ENCODE measurements at places on chromosomes 7 and 10. TPM values are rescaled to one million over a fixed set of nuclear protein-coding genes. Genes with fewer than 3 reads are reported as not detected.

The OR13A1 gene
- 0.15 TPM for total RNA-seq

The CPA4 gene
- 2.0 TPM for total RNA-seq

The LIPK gene
- total RNA-seq, result 3.2 TPM

The AEBP1 gene
- 145 TPM for total RNA-seq

The NHLRC2 gene
- 36.4 TPM for total RNA-seq

The PON3 gene
- 5.9 TPM for total RNA-seq

The FRAT1 gene
- 11.6 TPM for total RNA-seq

The ACTL6B gene
- not detected for total RNA-seq

The TCAF2 gene
- 2.2 TPM for total RNA-seq

The TBRG4 gene
- 63.8 TPM for total RNA-seq

DNA sequence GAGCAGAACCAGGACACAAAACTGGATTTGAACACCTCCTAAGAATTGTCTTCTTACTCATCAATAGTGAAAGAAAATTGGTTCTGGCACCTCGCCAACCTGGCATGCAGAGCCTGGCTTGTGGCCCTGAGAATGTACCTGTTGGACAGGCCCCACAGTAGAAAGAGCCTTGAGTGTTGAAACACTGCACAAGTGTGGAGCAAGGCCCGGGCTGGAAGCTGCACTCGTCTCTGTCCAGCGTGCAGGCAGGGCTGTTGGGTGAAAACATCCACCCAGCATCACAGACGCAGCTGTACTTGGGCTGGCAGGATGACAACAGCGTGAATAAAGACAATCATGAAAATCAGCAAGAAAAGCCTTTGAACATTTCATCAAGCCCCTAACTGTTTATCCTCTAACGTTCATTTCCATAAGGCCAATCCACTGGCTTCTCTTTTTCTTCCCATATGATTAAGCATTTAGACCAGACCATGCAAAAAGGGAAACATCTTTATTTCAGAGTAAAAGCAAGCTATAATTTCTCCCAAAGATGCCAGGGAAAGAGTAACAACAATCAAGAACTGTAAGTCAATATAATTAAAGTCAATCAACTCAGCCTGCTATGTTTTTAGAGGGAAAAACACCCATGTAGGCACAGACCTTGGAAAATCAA, 15.6 kb downstream of the CUBN start:
- H3K4me1 ChIP-seq, result no peaks in the 10 kb centered on the region
- no peak overlapping the region for H3K4me3 ChIP-seq
- H3K27ac ChIP-seq, result no peak overlapping the region
- H3K27me3 ChIP-seq, result no peaks in the 10 kb centered on the region
- no peak for DNase-seq

DNA sequence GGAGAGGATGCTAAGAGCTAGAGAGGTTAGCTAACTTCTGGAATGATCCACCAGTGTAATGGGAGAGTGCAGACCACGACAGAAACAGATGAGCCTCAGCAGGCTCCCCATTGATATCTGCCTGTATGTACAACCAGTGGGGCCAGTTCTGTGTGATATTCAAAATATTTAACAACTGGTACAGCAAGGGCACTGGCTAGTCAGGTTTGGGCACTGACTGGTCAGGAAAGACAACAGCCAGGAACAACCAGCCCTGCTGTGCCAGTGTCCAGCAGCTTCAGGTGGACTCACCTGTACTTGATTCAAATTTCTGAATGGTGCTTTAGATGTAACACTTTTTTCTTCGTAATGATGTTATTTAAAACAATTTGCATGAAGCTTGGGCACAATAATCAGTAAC, 5.9 kb upstream of the TRIL start:
- H3K4me1 ChIP-seq, result peaks cover 5% of the 10 kb centered on the region
- H3K27me3 ChIP-seq, result no peaks in the 10 kb centered on the region
- H3K4me3 ChIP-seq, result no peak overlapping the region
- H3K36me3 ChIP-seq, result no peaks in the 10 kb centered on the region

DNA sequence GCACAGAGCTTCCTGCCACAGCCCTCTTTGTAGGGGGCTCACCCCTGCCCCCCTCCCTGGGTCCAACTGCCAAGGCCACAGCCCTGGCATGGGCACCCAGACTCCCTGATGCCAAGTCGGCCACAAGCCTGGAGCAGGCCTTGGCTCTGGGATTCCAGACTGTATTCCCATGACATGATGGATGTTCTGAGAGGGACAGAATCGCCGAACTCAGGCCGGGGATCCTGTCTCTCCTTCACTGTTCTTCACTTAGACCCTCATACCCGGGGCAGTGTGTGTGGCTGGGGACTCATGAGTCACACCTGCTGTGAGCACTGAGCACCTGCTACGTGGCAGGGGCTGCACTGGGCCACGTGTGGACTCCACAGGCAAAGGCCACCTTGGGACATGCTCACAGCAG, 7.9 kb downstream of the CALML5 start:
- H3K36me3 ChIP-seq, result no peaks in the 10 kb centered on the region
- no peaks in the 10 kb centered on the region for H3K4me1 ChIP-seq
- no peaks in the 10 kb centered on the region for H3K27me3 ChIP-seq
- no peak overlapping the region for H3K4me3 ChIP-seq

GRCh38 chr10:13792006-13792405, 205.2 kb downstream of the PRPF18 start:
- no peaks in the 10 kb centered on the region for H3K4me1 ChIP-seq
- DNase-seq, result no peak
- H3K4me3 ChIP-seq, result no peak overlapping the region
- H3K36me3 ChIP-seq, result no peaks in the 10 kb centered on the region

- DNase-seq, result no peak
- H3K27ac ChIP-seq, result no peak overlapping the region
These were observed 82.5 kb downstream of the ZNF467 start for GRCh38 chr7:149690688-149691446.

- no peak overlapping the region for H3K27ac ChIP-seq
- H3K4me1 ChIP-seq, result no peaks in the 10 kb centered on the region
- H3K4me3 ChIP-seq, result no peak overlapping the region
- no peaks in the 10 kb centered on the region for H3K36me3 ChIP-seq
- no peak for DNase-seq
These were observed 78.6 kb upstream of the GLI3 start for GRCh38 chr7:42315631-42316030.

GRCh38 chr7:77537778-77538280, 734 bp downstream of the PTPN12 start:
- H3K36me3 ChIP-seq, result no peaks in the 10 kb centered on the region
- DNase-seq, result no peak
- H3K27me3 ChIP-seq, result no peaks in the 10 kb centered on the region
- peak overlapping the region; percentile 99 for H3K27ac ChIP-seq
- H3K4me3 ChIP-seq, result peak overlapping the region; percentile 92
- peaks cover 14% of the 10 kb centered on the region for H3K4me1 ChIP-seq

GRCh38 chr10:103498936-103499638, 5.6 kb downstream of the NEURL1 start:
- H3K27me3 ChIP-seq, result peaks cover 14% of the 10 kb centered on the region
- H3K4me3 ChIP-seq, result no peak overlapping the region
- no peaks in the 10 kb centered on the region for H3K4me1 ChIP-seq
- no peak overlapping the region for H3K27ac ChIP-seq

GRCh38 chr10:130430852-130431704, 294.9 kb downstream of the GLRX3 start:
- H3K4me1 ChIP-seq, result no peaks in the 10 kb centered on the region
- no peak overlapping the region for H3K27ac ChIP-seq
- no peak for DNase-seq
- H3K36me3 ChIP-seq, result no peaks in the 10 kb centered on the region

- H3K36me3 ChIP-seq, result no peaks in the 10 kb centered on the region
- H3K27me3 ChIP-seq, result no peaks in the 10 kb centered on the region
- no peak overlapping the region for H3K27ac ChIP-seq
- H3K4me3 ChIP-seq, result no peak overlapping the region
These were observed 304.5 kb downstream of the MDFIC start for GRCh38 chr7:115226410-115226809.

DNA sequence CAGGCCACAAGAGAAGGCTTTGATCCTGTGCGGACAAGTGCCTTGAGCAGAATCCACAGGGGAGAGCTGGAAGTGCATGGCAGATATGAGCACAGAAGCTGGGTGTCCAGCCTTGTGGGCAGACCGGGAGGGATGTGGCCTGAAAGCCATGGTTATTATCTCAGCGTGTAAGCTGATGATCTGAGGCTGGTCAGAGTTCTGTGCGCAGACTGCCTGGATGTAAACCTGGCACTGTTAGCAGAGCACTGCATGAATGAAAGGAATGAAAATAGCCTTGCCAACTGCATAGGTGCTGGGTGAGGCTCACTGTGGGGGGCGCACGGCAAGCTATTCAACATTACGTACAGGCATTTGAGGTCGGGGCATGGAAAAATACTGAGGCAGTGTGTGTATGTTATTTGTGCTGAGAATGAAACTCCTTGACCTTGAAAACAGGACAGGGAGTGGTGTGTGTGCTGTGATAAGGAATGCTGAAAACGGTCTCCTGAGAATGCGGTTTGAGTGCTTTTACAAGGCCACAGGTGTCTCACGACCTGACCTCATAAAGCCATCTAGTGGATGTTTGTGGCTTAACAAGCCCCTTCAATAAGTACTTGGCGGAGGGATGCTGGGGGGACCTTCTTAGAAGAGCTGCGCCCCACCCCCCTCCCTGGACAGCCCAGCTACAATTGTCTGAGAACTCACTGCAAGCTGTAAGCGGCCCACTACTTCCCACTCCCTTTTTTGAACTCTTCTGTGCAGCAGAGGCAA, 18.7 kb downstream of the AKR1C1 start:
- H3K27me3 ChIP-seq, result no peaks in the 10 kb centered on the region
- no peaks in the 10 kb centered on the region for H3K36me3 ChIP-seq
- H3K27ac ChIP-seq, result no peak overlapping the region
- no peak for DNase-seq
- no peak overlapping the region for H3K4me3 ChIP-seq

DNA sequence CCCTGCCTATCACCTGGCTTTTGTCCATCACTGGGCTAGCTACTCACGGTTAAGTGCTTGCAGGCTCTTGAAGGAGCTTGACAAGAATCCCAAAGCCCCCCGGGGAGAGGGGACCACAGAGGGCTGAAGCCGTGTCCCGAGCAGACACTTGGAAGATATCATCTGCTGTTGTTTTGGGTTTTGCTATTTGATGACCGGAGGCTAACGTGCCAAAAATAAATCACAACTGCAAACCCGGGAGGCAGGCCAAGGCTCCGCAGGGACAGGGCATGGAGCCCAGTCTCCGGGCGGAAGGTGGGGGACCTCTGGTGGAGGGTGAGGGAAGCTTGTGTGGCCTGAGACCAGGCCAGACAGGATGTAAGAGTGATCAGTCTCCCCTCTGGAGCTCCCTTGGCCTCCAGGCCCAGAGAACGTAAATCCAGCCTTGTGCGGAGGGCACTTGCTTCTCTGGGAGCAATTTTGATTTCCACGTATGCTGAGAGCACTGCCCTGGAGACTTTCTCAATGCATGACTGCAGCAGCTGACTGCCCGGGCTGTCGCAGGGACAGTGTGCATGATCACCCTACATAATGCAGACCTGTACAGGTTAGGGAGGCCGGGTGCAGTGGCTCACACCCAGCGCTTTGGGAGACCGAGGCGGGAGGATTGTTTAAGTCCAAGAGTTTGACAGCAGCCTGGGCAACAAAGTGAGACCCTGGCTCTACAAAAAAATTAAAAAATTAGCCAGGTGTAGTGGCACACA, at the start of gene PHKG1:
PHKG1 (minus strand) TSS at position 164 of the 743 bp plus-strand sequence. CDS start 4,011 bp downstream, outside the sequence.
- H3K27me3 ChIP-seq, result no peaks in the 10 kb centered on the region
- H3K36me3 ChIP-seq, result no peaks in the 10 kb centered on the region
- peaks cover 4% of the 10 kb centered on the region for H3K4me1 ChIP-seq
- peak within 1 kb of the TSS; percentile 53 for H3K4me3 ChIP-seq

DNA sequence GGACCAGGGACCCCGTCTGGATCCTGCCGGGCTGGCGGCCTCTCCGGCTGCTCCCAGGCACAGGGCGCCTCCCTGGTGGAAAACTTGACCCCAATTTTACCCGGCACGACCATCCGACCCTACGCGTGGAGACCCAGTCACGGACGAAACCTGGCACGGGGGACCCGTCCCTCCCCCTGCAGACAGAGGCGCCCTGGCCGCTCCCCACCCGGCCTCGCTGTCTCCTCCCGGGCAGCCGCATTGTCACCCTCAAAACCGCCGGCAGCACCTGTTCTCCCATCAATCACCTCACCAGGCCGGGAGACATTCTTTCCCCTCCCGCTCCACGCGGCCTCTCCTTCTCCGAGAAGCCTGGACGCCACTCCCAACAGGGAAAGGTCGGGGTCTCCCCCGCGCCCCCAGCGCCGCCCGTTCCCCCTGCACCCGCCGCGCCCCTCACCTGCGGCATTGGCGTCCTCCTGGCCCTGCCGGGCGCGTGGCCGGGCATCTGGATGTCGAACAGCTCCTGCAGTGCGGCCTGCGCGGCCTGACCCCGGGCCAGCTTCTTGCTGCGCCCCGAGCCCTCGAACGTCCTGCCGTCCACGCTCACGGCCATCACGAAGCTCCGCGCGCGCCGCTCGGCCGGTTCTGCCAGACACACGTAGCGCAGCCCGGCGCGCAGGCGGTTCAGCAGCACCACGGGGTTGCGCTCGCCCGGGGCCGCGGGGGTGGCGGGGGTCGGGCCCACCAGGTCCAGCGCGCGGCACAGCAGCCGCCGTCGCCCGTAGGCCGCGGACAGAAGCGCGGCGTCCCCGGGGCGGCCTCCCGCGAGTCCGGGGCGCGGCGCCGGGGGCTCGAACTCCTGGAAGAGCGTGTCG, 306.6 kb downstream of the WDR37 start:
- no peaks in the 10 kb centered on the region for H3K36me3 ChIP-seq
- DNase-seq, result no peak
- H3K4me1 ChIP-seq, result no peaks in the 10 kb centered on the region
- H3K27me3 ChIP-seq, result peaks cover 33% of the 10 kb centered on the region
- no peak overlapping the region for H3K27ac ChIP-seq
- H3K4me3 ChIP-seq, result no peak overlapping the region

- no peak overlapping the region for H3K27ac ChIP-seq
- no peaks in the 10 kb centered on the region for H3K4me1 ChIP-seq
- no peak for DNase-seq
- H3K36me3 ChIP-seq, result no peaks in the 10 kb centered on the region
These were observed 91.4 kb downstream of the LRRTM3 start for GRCh38 chr10:67017218-67017617.

GRCh38 chr7:18212308-18212707, 184.7 kb upstream of the PRPS1L1 start:
- H3K4me1 ChIP-seq, result no peaks in the 10 kb centered on the region

DNA sequence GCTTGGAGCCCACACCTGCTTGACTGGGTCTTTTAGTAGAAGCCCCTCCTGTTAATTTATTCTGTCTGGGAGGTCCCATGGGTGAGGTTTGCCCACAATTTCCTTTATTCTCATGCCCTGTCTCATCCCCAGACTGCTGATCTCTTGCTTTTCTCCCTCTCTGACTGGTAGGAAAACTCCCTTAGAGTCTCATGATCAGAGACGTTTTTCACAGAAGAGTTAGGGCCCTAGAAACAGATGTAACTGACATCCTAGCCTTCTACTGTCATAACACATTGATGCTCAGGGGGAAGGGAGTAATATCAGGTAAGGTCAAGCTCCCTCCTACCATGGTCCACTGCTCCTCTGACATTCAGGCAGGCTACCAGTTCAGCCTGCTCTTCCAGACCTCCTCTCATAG, 43.7 kb upstream of the WASL start:
- H3K27me3 ChIP-seq, result no peaks in the 10 kb centered on the region
- no peak overlapping the region for H3K27ac ChIP-seq
- DNase-seq, result no peak
- H3K36me3 ChIP-seq, result no peaks in the 10 kb centered on the region
- no peaks in the 10 kb centered on the region for H3K4me1 ChIP-seq

All from breast epithelium (tissue), 4 donors.